ENCODE measurements at places on chromosomes 1 and 21.

DNA sequence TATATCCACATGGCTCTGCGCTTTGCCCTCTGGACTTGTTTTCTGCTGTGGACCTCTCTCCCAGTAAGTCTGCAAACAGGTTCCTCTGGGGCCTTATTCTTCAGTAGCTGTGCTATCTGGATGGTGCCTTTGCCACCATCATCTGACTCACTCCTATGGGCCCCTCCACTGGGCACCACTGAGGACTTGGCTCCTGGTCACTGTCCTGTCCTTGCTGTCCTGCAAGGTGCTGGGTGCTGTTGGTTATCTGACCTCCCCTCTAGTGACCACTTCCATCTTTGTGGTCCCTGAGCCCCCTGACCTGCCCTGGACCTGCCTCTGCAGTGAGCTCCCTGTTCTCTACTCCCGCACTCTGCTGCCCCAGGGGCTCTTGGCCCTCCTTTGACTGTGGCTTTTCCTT lies 6.7 kb downstream of the CNIH3 start:
- no peak for DNase-seq

DNA sequence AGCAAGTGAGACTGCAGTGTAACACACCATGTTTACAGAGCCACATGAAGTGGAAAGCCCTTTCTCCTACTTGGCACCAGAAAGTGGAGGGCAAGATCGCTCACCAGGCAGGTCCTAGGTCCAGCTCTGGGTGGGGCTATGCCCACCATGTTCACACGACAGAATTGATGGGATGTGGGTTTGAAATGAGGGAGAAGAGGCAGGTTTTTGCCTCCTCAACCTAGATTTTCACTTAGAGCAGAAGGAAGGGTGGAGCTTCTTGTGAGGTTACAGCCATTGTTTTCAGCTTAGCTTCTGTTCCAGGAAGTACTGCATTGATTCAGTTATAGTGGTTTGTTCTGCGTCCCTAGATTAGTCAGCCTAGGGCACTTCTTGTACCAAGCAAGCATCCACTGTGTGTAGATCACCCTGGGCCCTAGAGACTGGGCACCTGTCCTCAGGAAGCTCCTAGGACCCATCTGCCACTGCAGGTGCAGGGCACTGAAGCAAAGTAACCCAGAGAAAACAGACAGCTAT lies 2.3 kb downstream of the CD53 start:
- peak; percentile 31 for DNase-seq

DNA sequence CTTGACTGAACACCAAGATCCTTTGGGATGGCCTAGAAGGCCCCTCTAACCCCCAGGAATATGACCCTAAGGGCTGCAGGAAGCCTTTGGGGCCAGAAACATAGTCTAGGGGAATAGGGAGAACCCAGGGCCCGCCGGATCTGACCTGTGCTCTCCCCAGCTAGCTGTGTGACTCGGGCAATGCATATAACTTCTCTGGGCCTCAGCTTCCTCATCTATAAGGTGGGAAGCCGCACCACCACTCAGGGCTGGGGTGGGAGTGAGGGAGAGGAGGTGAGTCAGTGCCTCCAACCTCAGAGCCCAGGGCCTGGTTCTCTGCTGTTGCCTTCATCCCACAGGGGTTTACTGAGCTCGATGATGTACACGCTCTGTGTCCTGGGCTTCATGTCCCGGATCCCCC lies 434.4 kb downstream of the PTPRU start:
- no peak for DNase-seq

GRCh38 chr1:11529763-11530730 lies 51.1 kb downstream of the DISP3 start:
- no peak for DNase-seq

GRCh38 chr21:41138711-41139110 lies 29.2 kb upstream of the BACE2 start:
- DNase-seq = no peak

DNA sequence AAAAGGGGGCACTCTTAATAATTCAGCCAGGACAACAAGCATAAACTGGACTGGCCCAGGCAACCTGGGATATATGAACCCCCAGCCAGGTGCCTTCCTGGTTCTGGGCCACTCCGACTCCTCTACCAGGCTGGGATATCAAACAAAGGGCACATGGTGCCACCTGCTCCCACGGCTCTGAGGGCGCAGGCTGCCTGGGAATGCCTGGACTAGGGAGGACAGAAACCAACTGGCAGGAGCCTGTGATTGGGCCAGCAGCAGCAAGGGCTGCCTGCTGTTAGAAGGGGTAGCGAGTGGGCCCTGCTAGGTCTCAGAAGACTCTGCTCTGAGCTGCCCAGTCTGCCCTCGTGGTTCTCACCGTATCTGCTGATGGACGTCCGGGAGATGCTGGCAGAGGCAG lies 123.2 kb upstream of the CD34 start:
- no peak for DNase-seq

GRCh38 chr1:30372792-30373433 lies 350.5 kb downstream of the MATN1 start:
- DNase-seq = no peak

DNA sequence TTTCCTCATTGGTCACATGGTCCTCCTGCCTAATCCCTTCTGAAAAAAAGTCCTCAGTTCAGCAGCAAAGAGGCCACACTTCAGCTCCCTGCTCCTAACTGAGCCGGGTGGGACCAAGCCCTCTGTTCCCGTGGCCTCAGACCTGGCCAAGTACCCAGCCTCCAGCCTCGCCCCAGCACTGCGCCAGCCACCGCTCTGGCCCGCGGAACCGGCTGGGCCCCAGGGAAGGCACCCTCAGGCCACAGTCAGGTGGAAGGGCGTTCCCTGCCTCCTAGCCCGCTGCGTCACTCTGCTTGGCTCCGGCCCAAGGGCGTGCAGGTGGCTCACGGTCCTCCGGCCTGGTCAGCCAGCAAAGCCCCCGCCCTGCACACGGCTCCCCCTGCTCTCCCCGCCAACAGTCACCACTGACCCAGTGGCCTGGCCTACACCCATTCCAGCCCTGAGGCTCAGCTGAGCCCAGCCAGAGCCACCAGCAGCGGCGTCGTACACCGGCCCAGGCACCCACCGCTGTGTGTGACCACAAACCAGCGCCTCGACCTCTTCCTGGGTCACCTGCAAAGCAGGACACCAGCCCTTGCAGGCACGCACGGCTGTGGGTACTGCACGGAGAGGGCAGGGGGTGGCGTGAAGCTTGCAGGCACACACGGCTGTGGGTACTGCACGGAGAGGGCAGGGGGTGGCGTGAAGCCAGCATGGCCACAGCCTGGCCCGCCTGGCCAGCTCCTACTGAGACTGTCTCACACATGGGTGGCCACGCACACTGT lies 19.4 kb downstream of the NADK start:
- no peak for DNase-seq

- DNase-seq = no peak
Measured at GRCh38 chr1:80931178-80931577, 869.6 kb upstream of the ADGRL2 start.

DNA sequence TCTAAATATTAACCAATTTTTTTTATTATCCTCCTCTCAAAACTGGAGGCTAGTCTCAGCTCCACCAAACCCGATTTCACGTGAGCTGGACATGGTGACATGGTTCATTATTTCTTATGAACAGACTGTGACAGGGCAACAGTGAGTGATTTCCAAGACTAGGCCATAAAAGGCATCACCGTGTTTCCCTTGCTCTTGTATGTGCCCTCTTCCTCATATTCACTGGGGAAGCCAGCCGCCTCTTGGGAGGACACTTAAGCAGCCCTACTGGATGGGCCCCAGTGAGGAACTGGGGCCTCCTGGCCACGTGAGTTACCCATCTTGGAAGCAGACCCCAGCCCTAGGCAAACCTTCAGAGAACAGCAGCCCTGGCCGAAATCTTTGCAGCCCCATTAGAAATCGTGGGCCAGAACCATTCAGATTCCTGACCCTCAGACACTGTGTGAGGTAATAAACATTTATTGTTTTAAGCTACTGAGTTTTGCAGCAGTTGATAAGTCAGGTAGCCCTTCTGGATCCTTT lies 105.0 kb downstream of the GALNT2 start:
- DNase-seq = no peak

DNA sequence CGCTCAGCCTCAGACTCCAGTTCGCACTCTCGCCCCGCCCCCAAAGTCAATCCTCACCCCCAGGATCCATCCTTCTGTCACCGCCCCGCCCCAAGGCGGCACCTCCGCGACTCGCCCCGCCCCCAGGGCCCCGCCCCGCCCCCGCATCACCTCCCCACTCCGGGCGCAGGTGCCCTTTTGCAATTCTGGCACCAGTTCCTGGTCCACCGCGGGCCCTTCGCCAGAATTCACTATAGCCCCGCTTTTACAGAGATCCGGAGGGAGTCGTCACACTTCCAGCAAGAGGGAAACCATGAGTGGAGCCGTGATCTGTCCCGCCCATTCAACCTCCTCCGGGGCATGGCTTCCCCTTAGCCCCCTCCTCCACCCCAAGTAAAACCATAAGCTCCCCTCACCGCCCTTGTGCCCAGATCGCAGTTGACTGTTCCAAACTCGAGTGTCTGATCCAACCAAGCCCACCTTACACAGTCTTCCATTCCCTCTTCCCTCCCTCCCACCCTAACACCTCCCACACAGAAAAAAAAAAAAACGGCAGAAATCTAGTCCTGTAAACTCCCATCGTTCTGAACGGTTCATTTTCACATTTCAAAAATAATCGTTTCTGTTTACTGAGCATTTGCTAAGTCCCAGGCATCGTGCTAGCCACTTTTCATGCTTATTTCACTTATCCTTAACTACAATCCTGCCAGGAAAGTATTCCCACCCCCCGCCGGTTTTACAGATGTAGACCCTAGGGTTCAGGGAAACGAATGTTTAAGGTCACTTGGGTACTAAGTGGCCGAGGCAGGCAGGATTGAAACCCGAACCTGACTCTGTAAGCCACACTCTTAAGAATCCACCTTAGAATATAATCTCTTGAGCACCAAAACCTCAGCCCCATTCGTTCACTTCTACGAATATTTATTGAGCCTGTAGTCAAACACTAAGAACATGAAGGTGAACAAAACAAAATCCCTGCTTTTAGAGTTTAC lies 1.3 kb upstream of the DNAJC16 start:
- peak; percentile 99 for DNase-seq

- DNase-seq = no peak
Measured at GRCh38 chr21:43603641-43604504, 55.4 kb downstream of the HSF2BP start.

GRCh38 chr1:218164930-218165700 lies 120.0 kb upstream of the RRP15 start:
- DNase-seq = no peak

GRCh38 chr1:47498551-47498950 lies 60.7 kb downstream of the FOXD2 start:
- no peak for DNase-seq

DNA sequence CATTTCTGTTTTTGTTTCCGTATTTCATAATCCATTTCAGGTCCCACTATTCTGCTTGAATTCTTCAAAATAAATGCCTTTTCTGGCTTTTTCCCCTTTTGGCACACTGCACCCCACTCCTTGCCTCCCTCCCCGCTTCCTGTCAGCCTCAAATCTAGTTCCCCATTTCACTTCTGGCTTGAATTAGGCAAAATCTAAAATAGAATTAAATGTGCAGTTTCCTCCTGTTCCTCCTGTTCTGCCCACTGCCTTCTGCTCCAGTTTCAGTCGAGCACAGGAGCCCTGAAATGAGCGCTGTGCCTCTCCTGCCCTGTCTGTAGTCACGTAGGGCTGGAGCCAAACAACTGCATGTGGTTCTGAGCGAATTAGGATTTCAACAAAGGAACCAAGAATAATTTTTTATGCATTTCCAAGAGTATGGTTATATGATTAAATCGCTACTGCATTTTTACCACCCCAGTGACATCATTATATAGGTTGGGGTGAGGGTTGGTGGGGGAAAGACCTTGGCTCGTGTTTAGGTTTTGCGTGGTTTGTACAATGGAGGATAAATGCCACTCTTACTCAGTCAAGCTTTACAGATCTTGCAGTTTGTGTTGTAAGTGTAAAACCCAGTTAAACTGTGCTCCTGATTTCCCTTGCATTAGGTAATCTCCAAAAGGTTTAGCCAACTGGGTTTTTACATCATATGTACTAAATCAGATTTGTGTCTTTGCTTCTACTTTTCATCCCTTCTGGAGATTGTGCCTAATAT lies 114.9 kb downstream of the VPS13D start:
- DNase-seq = no peak

GRCh38 chr1:112357467-112357866 lies 38.5 kb upstream of the CTTNBP2NL start:
- no peak for DNase-seq

- no peak for DNase-seq
Measured at GRCh38 chr1:31548534-31548906, 27.8 kb upstream of the TINAGL1 start.

GRCh38 chr1:10833630-10834557 lies 37.4 kb upstream of the CASZ1 start:
- DNase-seq = no peak

GRCh38 chr1:41078616-41079015 lies 57.1 kb upstream of the SLFNL1 start:
- no peak for DNase-seq

- peak; percentile 52 for DNase-seq
Measured at GRCh38 chr1:13725714-13726175, 25.8 kb downstream of the PRDM2 start.

Data from effector CD4-positive, alpha-beta T cell (primary cell).